ENCODE measurements at places on chromosomes 6 and 20.

GRCh38 chr6:56079751-56080540, 167.4 kb downstream of the COL21A1 start:
- DNase-seq, result no peak

GRCh38 chr6:25968769-25969168, 6.2 kb downstream of the TRIM38 start:
- no peak for DNase-seq

DNA sequence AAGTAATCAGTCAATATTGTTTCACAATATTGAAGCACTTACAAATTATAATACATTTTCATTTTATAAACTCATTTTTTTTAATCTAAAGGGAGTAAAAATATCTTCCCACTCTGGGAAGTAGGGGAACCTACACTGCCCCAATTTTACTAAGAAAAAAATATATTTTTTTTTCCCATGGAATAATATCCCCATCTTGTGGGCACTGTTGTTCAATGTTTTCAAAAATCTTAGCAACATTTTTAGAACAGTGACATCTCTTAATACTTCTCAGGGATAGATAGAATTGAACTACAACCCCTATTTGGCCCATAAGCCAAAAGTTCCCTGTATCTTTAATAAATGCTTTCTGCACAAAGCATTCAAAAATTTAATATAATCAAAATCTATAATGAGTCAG, 42.9 kb downstream of the ARHGAP18 start:
- DNase-seq, result no peak

DNA sequence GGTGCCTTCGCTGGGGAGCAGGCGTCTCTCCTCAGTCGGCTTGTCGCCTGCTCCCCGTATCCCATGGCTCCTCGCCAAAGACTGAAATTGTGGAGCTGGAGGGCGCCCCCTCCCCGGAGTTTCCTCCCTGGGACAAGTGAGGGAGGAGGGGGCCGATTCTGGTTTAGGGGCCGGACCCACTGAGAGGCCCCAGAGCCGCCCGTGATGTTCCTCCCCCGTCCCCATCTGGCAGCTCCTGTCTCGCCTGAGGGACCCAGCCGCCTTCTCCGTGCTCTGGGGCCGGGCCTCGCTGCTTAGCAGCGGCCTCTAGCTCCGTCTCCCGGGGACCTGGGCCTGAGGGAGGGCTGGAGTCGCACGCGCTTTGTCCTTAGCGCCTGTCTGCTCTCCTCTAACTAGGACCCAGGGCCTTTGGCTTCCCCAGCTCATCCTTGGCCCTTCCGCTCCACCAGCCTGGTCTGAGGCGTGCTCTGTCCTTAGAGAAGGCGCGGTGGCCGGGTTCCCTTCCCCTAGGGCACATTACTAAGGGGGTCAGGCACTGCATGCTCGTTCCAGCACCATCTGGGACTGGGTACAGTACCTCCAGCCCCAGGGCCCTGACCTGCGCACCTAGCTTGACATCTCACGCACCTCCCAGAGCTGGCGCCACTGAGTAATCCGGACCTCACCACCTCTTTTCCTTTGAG, 29.7 kb downstream of the SLC12A5 start:
- peak; percentile 6 for DNase-seq

DNA sequence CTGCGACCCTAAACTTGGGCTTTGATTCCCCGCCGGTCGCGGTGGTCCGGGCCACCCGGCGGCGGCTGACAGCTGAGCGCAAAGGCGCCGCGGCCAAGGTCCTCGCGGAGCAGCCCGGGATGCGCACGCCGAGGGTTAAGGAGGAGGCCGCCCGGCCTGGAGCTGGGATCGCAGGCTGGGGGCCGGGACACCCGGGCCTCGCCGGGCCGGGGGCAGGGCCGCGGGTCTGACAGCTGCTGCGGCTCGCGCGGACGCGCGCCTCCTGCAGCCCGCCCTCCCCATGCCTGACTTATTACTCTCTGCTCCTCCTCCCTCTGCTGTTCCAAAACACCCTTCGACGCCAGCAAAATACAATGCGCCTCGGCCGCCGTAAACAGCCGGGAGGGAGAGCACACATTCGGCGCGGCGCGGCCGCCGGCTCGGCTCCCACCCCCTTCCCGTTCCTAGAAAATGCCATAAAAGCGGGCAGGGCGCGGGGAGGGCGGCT, 746 bp downstream of the BACH2 start:
- peak; percentile 61 for DNase-seq

DNA sequence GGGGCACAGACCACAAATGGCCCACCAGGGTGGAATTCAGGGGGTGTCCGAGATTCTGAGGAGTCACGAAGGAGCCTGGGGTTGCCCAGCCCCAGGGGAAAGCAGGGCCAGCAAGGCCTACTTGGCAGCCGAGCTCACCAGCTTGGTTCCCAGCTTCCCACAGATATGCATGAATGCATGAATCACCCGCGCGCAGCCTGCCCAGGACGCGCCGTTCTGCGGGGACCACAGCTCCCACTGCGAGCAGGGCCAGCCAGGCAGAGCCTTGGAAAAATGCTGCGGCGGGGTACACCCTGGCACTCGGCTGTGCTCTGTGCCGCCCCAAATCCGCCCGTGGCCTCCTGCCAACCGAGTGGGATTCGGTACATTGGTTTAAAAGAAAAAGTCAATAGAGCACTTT, 211.0 kb downstream of the NFATC2 start:
- DNase-seq, result no peak

DNA sequence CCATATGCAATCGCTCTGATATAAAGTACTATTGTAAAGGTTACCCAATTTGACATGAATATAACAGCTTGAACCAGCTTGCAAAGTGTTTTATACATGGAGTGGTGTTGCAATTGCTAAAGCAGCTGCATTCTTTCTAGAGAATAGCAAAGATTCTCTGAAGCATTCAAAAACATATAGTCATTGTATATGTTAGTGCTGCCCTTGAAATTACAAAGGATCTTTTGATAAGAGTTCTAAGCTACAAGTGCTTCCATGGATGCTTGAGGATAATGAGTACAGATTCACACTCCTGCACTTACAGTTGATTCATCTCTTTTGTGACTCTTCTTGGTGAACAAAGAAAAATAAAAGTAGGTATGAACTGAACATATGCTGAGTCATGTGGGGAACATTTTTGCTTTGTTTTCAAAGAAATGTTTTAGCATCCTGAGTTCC, 175.7 kb downstream of the ALDH8A1 start:
- no peak for DNase-seq

DNA sequence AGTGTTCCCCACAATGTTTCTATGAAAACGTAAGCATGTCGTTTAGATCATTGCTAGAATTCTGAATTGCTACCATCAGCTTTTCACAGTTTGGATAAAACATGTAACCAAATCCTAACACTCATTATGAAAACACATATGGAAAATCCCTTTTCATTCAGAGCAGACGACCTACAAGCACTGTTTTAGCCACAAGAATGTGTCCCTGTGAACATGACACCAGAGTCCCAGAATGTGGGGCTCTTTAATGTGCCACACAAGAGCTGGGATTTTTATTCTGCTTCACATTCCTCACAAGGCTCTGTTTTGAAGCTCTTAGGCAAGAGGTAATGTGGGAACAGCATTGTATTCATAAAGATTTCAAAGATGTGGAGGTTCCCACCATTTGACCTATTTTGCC, 141.1 kb upstream of the CITED2 start:
- DNase-seq, result no peak
